Substantia nigra (tissue), 51 donors: ENCODE measurements at places on chromosomes 2 and 18.

DNA sequence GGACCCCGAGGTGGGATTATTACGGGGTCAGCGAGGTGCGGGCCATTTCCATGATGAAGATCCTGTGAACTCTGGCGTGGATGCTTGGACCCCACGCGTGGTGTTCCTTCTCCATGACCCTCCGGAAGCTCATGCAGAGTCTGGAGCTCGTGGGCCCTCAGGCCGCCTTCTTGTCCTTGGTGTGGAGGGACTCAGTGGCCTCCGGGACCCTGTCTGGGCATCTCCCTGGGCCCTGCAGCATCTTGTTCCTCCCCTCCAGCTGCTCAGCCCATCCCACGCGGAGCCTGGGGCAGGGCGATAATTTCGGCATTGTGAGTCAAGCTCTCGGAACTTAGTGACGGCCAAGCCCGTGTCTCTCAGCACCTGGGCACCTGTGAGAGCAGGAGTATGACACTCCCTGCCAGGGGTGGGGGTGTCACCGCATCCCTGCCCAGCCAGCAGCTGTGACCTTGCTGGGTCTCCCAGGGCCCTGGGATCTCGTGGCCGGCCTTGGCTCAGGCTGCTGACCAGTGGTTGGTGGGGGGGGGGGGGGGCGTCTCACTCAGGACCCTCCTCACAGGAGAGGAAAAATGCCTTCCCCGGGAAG is 24.6 kb downstream of the RTP5 start:
- no peak for DNase-seq

DNA sequence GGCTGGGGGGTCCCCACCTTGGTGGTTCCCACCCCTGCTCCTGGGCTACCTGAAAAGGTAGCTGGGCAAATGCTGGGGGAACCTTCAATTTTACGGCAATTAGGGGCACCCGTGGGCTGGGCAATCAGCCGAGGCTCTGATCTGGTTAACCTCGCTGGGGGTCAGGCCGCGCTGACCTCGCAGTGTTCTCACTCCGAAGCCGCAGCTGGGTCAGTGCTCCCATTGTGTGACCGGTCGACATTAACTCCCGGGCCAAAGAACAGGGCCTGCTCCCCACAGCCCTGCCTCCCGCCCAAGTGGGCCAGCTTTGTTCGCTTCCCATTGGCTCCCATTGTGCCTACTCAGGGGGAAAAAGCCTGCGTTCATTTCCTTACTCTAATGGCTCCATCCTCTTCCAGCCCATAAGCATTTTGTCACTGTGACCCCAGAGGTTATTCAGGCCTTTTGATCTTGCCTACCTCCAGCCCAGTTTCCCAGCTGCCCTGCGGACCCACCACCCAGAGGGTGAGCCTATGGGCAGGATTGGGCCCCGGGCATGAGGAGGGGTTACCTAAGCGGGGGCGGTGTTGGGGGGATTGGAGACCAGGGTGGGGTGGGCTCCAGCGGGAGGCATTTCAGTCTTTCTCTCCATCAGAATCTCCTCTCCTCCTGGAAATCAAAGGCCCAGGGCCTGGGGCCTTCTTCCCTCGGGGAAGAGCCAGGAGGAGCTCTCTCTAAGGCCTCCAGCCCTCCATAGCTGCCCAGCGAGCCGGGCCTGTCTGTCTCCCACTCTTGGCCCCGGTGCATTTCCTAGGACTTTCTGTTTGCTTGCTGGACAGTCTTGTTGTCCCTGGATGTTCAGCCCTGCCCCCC is 90.1 kb downstream of the MYCN start:
- peak; percentile 64 for DNase-seq

DNA sequence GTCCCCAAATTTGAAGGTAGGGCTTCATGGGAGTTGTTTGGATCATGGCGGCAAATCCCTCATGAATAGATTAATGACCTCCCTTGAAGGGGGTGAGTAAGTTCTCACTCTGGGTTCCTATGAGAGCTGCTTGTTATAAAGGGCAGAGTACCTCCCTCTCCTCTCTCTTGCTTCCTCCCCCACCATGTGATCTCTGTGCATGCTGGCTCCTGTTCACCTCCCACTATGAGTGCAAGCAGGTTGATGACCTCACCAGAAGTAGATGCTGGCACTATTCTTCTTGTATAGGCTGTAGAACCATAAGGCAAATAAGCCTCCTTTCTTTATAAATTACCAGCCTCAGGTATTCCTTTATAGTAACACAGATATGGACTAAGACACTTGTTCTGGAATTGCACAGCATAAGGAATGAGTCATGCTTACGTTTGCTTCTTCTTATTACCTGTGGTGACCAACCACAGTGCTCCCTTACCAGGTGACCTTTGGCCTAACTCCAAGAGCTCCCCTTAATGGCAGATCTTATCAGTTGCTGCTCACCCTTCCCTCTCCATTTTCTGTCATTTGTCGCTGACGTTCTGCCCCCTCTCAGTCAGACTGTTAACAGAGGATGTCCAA is 559.5 kb upstream of the GCFC2 start:
- no peak for DNase-seq

DNA sequence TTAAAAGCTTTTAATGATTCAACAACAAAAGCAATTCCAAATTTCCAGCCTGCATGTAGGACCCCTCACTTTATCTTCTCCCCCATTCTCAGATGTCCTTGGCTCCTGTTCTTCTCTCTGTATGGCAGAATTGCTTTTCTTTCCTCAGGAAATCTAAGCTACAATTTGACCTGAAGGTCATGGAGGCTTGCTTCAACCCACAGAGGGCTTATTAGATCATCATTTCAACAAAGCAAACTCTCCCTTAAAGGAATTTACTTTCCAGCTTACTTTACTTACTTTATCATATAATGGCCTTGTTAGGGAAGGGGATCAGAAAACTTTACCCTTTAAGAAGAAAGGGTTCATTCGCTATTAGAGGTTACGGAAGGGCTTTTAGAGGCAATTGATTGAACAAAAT is 211.5 kb downstream of the RAD51AP2 start:
- DNase-seq = no peak

GRCh38 chr2:217220228-217221013 is 360.6 kb upstream of the TNP1 start:
- no peak for DNase-seq

DNA sequence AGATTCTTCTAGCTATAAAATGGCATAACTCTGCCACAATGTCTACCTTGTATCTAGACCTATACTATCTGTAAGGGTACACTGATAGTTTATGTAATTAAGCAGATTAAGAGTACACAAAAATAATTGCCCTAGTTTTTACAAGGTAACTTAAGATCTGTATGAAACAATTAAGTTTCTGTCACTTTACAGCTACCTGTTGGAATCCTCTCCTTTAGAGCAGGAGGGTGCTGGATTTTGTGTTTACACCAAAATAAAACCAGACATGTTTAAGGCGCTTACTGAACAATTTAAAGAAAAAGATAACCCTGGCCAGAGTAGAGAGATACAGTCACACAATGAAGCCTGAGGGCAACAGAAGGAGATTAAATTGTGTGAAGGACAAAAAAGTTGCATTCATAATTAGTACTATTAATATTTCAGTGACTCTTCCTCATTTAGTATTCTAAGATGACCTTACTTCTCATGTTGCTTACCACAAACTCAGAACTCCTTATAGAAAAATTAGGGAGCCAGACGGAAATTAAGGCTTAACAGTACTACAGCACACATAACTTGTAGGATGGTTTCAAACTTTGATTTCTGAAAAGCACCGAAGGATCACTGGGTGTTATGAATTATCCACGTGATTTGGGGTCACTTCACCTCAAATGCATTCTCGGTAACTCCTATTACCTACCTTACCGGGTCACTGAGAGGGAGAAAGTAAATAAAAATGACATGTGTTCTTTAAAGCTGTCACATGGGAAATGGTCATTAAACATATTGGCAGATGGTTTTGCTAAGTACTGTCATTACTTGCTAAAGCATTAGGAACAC is 1.0 kb downstream of the DARS1 start:
- no peak for DNase-seq

DNA sequence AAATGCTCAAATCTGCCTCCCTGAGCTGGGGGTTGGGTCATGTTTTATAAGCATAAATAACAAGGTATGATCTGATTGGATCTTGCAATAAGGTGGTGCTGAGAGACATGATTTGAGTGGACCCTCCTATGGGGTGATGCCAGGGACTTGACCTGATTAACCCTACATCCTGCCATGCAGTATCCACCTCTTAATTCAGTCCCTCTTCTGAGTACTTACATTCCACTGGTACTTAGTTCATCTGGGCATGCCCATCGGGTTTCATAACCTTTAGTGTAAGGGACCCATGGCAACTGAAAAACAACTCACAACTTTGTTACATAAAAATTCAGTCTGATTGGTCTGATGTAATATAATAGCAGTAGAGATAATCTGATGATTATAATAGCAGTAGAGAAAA is 397.9 kb upstream of the HNMT start:
- DNase-seq = no peak

- DNase-seq = no peak
Observed at GRCh38 chr2:43123486-43123885, 102.9 kb downstream of the ZFP36L2 start.
